ENCODE measurements at places on chromosomes 7 and 10. TPM values are rescaled to one million over a fixed set of nuclear protein-coding genes. Genes with fewer than 3 reads are reported as not detected.

IL6 gene
- 1.7 TPM for total RNA-seq

FGFBP3 gene
- 0.91 TPM for total RNA-seq

GRCh38 chr7:63043657-63044543 lies 954.7 kb upstream of the ZNF722 start:
- H3K4me1 ChIP-seq: no peaks in the 10 kb centered on the region
- H3K36me3 ChIP-seq: no peaks in the 10 kb centered on the region
- H3K27me3 ChIP-seq: no peaks in the 10 kb centered on the region
- H3K4me3 ChIP-seq: no peak overlapping the region
- no peak overlapping the region for H3K27ac ChIP-seq

CHST3 gene
- 3.1 TPM for total RNA-seq

RNF32 gene
- 0.69 TPM for total RNA-seq

ADAM22 gene
- 0.73 TPM for total RNA-seq

DNA sequence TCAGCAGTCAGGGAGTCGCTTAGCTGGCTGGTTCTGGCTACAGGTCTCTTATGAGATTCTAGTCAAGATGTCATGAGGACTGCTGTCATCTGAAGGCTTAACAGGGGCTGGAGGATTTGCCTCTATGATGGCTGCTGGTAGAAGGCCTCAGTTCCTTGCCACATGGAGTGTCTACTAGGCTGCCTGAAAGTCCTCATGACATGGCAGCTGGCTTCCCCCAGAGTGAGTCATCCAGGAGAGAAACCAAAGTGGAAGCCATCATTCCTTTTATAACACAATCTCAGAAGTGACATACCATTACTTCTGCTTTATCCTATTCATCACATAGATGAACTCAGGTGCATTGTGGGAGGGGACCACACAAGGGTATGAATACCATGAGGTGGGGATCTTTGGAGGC lies 75.1 kb downstream of the EXOC6 start:
- no peaks in the 10 kb centered on the region for H3K36me3 ChIP-seq
- no peak overlapping the region for H3K27ac ChIP-seq
- no peaks in the 10 kb centered on the region for H3K4me1 ChIP-seq
- no peaks in the 10 kb centered on the region for H3K27me3 ChIP-seq

AKR1C8 gene
- total RNA-seq: not detected

FAM180A gene
- 0.32 TPM for total RNA-seq

- H3K36me3 ChIP-seq: no peaks in the 10 kb centered on the region
- peaks cover 21% of the 10 kb centered on the region for H3K4me1 ChIP-seq
- no peaks in the 10 kb centered on the region for H3K27me3 ChIP-seq
- no peak for DNase-seq
- no peak overlapping the region for H3K27ac ChIP-seq
- H3K4me3 ChIP-seq: no peak overlapping the region
Measured at GRCh38 chr7:20224025-20224424, 6.8 kb upstream of the MACC1 start.

GRCh38 chr7:106010866-106011265 lies 47.8 kb downstream of the CDHR3 start:
- H3K4me3 ChIP-seq: no peak overlapping the region
- DNase-seq: no peak
- no peaks in the 10 kb centered on the region for H3K36me3 ChIP-seq
- no peak overlapping the region for H3K27ac ChIP-seq
- H3K4me1 ChIP-seq: no peaks in the 10 kb centered on the region

DNA sequence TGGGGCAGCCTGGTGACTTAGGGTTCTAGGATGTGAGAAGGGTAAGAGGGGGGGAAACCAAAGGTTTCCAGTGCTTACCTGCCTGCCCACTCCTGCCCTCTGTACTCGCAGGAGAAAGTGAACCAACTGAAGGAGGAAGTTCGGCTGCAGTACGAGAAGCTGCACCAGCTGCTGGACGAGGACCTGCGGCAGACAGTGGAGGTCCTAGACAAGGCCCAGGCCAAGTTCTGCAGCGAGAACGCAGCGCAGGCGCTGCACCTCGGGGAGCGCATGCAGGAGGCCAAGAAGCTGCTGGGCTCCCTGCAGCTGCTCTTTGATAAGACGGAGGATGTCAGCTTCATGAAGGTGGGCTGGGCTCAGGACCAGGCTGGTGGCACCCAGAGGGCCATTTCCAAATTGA lies 10.7 kb downstream of the TRIM8 start:
- DNase-seq: no peak
- peaks cover 39% of the 10 kb centered on the region for H3K36me3 ChIP-seq
- no peak overlapping the region for H3K4me3 ChIP-seq
- H3K27ac ChIP-seq: no peak overlapping the region

- H3K27ac ChIP-seq: no peak overlapping the region
- H3K4me1 ChIP-seq: peaks cover 40% of the 10 kb centered on the region
- no peaks in the 10 kb centered on the region for H3K36me3 ChIP-seq
Measured at GRCh38 chr10:110851020-110851612, 20.6 kb upstream of the PDCD4 start.

DNA sequence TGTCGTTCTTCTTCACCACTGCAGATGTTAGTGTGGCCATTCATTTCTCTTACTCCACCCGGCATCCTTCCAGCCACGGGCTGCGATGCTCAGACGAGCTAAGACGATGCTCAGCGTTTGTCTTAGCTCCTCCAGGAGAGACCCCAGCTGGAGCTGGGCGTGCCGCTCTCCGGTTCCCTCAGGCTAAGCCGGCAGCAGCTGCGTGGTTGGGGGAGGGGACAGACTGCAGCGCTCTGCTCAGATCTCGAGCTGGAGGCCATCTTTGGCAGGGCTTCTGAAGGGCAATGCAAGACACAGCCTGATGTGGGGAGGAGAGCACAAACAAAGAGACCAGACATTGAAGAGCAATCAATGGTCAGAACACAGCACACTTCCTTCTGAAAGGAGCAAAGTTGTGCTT lies 4.8 kb downstream of the INA start:
- H3K27ac ChIP-seq: no peak overlapping the region
- no peak overlapping the region for H3K4me3 ChIP-seq
- H3K36me3 ChIP-seq: no peaks in the 10 kb centered on the region

- peaks cover 5% of the 10 kb centered on the region for H3K4me1 ChIP-seq
- DNase-seq: no peak
- no peaks in the 10 kb centered on the region for H3K27me3 ChIP-seq
- H3K4me3 ChIP-seq: peak overlapping the region; percentile 73
- H3K27ac ChIP-seq: peak overlapping the region; percentile 83
Measured at GRCh38 chr7:75995052-75995471, 667 bp upstream of the TMEM120A start.

CRHR2 gene
- total RNA-seq: 0.66 TPM
